Astrocyte of the spinal cord (primary cell): ENCODE measurements at places on chromosomes 11 and 22.

DNA sequence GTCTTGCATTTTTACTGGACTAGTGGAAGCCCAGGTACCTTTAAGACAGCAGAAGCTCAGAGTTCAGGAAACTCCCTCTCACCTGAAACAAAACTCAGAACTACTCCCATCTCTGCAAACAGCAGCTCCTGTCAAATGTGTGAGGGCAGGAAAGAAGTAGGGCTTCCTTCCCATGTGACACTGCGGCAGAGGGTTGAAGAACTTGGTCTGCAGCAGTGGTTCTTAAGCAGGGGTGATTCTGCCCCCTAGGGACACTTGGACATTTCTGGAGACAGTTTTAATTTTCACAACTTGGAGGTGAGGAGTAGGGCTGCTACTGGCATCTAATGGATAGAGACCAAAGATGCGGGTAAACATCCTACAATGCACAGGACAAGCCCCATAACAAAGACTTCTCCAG lies 63.4 kb downstream of the RCN1 start:
- peak; percentile 25 for DNase-seq

DNA sequence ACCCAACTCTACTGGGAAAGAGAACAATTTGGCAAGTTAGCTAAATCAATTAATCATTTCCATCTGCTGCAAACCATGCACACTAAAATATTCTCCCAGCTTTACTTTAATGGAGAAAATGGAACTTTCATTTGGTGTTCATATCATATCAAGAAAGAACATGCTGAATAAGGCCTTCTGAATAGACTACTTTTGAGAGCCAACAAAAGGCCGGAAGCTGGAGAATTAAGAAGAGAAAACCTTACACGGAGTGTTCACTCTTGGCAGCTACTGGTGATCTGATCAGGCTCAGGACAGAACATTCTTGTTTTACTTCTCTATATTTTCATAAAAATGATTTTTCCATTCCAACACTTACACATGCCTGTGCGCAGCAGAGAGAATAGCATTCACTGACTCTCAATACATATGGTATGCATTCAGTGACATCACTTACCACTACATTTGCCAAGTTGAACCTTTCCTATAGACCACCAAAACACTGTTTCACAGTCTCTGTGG lies 165.3 kb downstream of the TTC28 start:
- DNase-seq, result no peak

- no peak for DNase-seq
Measured at GRCh38 chr22:45484742-45485141, 17.9 kb upstream of the FBLN1 start.

DNA sequence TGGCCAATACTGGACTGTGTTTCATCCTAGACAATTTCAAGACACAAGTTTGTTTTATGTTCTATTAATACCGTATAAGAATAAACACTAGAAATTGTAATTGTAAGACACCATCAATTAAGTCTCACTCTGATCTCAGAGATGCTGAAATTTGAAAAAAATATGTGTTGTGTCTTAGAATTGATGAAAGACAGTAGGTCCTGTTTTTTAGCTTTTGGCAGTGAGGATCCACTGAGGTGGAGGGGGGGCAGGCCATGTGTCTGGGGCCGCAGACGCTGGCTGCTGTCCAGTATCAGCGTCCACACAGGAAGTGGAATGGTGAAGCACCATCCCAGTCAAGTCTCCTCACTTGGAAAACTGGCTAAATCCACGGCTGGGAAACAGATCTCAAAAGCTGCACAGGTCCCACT lies 22.5 kb upstream of the ALG8 start:
- no peak for DNase-seq

- no peak for DNase-seq
Measured at GRCh38 chr11:64753380-64754123, 6.2 kb downstream of the PYGM start.

- no peak for DNase-seq
Measured at GRCh38 chr11:3866206-3866605, 10.7 kb downstream of the STIM1 start.

DNA sequence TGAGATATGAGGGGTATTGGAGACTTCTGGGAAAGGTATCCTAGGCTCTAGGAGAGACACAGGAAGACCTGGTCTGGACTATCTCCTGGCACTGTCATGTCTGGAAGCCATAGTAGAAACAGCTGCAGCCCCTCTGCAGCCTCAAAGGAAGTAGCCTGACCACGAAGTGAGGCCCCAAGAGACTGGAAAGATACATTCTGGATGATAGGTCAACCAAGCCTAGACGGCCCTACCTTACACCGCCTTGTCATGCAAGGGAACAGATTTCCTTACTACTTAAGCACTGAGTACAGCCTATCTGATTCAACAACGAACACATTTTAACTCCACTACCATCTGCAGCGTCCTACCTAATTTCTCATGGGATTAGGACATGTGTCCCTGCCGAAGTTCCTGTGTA lies 31.1 kb downstream of the UQCR10 start:
- DNase-seq, result no peak

GRCh38 chr11:66891851-66892660 lies 35.2 kb downstream of the LRFN4 start:
- DNase-seq, result peak; percentile 94

DNA sequence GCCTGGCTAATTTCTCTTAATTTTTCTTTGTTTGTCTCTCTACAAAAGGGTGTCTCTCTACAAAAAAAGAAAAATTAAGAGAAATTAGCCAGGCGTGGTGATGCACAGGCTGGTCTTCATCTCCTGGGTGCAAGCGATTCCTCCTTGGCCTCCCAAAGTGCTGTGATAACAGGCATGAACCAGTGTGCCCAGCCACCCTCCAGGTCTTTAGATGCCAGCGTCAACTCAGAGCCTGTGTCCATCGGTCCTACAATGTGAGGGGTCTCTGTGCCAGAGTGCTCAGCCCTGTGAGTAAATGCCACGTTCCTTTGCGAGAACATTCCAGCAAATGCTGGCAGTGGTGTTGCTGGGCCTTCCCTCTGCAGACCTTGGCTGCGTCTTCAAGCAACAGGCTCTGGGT lies 62.7 kb downstream of the IGF2 start:
- no peak for DNase-seq

DNA sequence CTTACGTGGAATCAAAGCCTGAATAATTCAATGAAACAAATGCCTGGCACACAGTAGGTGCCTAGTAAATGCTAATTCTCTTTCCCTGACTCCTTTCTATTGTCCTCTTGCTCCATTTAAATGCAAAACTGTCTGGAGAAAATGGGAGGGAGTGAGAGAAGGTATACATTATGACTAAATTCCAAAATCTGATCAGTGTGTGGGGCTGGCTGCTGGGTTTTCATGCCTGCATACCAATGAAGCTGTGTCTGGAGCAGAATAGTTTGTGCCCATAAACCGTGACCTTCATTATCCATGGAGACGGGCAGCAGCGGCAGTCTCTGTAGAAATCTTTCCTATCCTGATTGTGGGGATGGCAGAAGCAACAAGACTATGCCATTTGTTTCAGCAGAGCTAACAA lies 223.4 kb upstream of the ZBED5 start:
- no peak for DNase-seq

- DNase-seq, result peak; percentile 20
Measured at GRCh38 chr22:36873614-36874308, 13.0 kb downstream of the NCF4 start.

DNA sequence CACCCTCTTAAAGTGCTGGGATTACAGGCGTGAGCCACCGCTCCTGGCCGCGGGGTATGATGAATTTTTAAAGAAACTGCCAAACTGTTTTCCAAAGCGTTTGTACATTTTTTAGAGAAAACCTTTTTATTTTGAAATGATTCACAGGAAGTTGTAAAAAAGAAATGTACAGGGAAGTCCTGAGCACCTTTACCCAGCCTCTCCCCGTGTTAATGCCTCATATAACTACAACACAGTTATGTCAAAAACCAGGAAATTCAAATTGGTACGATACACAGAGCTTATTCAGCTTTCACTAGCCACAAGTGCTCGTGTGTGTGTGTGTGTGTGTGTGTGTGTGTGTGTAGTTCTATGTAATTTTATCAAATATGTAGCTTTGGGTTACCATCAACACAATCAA lies 7.0 kb upstream of the FAM118A start:
- DNase-seq, result no peak

DNA sequence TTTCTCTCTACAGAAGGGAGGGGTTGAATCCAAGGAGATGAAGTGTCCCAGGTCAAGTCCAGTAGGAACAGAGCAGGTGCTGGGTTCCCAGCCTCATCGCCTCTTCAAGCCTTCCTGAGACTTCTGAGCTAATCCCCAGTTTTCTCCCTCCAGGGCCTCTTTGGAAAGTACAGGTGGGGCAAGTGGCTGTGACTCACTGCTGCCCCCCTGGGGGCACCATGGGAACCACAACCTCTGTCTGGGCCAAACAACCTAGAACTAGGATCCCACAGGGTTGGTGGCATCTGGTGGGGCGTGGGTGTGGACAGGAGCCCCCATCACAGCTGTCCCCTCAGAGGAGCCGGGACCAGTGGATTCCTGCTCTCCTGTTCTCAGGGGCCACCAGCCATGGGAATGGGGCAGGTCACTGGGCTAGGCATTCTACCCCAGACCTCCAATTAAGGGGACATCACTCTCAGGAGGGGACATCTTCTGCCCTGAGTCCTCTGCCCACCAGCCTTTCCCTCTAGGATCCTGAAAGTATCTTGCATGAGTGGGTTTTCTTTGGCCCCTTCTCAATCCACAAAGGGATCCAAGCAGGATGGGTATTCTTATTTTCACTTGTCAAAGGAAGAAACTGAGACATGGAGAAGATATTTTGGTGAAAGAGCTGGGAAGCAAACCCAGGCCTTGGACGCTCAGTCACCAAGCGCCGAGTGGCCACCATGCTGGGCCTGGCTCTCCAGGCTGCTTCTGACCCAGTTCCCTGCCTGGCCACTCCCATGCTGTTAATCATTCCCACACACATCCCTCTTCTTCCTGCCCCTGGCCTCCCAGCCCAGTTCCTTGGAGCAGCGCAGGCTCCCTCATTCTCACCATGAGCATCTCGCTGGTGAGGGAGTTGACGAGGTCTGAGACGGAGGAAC lies 23.8 kb downstream of the LRRC10B start:
- no peak for DNase-seq

GRCh38 chr11:26297189-26297975 lies 34.5 kb upstream of the ANO3 start:
- peak; percentile 71 for DNase-seq

DNA sequence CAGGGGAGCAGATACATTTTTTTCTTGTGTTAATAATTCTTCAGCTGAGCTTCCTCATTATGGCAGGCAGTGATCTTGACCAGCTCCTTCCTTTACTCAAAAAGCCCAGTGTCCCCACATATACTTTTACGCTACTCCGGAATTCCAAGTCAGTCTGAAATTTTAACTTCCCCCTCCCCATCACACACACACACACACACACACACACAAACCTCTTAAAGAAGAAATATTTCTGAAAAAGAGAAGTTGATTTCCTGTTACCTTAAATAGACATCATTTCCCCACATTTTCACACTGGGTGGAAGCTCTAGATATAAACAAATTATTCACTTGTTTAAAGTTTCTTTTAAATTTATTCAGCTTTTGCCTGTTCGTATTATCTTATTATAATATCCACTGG lies 113.9 kb downstream of the DBX1 start:
- no peak for DNase-seq

GRCh38 chr11:66510990-66511339 lies 530 bp downstream of the BBS1 start:
- DNase-seq, result no peak

DNA sequence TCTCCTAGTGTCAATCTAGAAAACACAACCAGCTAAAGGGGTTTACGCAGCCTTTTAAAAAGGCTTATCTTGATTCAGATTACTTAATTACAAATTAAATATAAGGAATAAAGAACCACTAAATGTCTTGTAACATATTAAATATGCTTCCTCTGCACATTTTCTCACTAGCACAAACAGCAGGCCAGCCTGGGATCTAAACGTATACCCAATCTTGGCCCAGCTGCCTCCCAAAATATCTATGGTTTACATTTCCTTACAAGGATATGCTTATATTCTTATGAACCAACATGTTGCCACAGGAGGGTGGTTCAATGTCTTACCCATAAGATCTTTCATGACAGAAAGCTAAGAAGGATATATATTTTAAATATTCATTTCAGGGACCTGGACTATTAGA lies 7.7 kb downstream of the LGR4 start:
- no peak for DNase-seq

- DNase-seq, result no peak
Measured at GRCh38 chr11:70487756-70488155, 89.4 kb downstream of the CTTN start.

DNA sequence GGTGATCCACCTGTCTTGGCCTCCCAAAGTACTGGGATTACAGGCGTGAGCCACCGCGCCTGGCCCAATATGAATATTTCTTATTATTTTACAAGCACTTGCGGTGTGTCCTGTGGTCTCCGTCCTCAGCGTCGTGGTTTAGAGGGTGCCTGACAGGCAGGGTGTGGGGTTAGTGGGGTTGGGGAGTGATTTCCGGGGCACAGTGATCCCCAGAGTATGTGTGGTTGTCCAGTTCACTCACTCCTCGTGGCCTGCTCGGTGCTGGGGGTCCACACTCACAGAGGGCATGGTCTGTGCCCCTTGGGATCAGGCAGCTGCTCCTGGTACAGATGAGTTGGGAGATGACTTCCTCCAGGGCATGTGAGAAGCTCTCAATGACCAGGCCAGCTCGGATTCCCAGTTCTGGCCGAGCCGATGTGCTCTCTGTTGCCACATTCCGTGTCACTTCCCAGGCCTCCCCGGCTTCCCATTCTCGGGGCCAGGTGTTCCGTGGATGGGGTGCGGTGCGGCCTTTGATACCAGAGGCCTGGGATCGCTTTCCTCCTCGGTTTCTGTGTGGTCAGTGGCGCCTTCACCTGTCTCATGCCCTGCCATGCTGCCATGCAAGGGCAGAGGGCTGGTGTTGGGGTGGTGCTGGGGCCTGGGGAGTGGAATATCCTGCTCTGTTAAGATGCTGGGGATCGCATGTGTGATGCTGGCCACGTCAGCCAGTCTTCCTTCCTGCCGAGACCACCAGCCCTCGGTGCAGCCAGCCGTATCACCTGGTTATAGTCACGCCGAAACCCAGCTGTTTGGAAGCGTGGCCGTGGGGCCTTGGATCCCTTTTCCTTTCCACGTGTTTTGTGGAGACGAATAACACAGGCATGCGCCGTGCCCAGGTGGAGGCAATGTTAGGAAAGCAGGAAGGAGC lies 39.6 kb downstream of the PARVB start:
- DNase-seq, result no peak

DNA sequence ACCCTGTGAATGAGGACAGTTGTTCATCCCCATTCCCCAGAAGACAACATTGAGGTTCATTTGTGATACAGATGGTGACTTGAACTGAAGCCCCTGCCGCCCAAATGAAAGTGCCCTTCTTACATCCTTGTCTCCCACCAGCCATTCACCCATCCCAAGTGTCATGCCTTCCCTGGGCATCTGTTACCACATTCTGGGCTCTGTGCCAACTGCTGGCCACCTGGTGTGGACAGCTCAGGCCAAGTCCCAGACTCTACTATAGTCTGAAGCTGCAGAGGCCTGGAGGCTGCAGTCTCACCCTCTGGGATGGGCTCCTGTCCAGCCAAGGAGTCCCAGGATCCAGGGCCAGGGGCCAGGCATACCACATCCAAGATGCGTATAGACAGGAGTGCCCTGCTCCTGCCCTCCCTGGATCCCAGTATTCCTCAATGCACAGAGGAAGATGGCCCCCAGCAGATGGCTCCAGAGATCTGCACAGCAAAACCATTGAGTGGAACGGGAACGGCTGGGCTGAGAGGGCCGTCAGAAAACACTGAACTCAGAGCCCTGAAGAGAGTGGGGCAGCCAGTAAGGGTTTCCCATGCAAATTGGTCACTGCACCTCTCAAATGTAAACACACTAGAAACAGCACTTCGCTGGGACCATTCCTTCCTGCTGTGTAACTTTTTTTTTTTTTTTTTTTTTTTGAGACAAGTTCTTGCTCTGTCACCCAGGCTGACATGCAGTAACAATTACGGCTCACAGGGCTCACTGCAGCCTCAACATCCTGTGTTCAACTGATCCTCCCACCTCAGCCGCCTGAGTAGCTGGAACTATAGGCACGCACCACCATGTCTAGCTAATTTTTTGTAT lies 22.8 kb downstream of the ARRB1 start:
- DNase-seq, result peak; percentile 61
